ENCODE measurements at places on chromosomes 5 and 9.

- DNase-seq, result no peak
Observed at GRCh38 chr9:14978022-14979000, 68.1 kb upstream of the FREM1 start.

GRCh38 chr9:128271112-128271511 lies 4.7 kb downstream of the GOLGA2 start:
- no peak for DNase-seq

- no peak for DNase-seq
Observed at GRCh38 chr5:179836225-179837019, 15.7 kb downstream of the SQSTM1 start.

- no peak for DNase-seq
Observed at GRCh38 chr5:20554001-20554400, 566.0 kb upstream of the CDH18 start.

GRCh38 chr9:6665628-6666027 lies 20.1 kb upstream of the GLDC start:
- no peak for DNase-seq

DNA sequence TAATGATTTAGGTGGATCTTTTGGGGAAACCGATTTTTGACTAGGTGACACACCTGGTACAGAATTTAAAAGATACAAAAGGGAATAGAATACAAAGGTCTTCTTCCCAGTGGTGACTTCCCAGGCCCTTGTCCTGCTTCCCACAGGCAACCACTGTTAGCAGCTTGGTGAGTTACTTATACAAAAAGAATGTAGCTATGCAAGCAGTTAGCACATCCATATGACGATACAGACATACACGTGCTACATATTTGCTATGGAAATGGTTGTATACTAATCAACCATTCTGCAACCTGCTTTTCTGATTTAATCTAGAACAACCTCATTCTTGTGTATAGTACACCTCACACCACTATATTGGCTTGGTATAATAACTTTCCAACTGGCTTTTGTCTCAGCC lies 51.0 kb downstream of the OTULIN start:
- DNase-seq, result peak; percentile 58

DNA sequence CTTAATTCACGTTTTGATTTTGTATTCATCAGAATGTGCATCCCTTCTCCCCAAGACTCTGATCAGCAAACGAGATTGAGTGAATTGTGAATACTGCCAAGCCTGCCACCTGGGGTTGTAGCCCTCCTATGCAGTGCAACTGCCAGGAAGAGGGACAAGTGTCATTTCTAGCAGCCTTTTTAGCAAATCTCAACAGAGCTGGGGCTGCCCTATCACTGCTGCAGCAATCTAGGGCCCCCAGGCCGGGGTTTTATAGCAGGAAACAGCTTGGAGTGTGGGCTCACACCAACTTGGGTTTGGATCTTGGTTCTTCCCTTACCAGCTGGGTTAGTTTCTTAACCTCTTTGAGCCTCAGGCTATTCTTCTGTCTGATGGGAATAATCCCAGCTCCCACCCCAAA lies 4.0 kb downstream of the CSF1R start:
- no peak for DNase-seq

DNA sequence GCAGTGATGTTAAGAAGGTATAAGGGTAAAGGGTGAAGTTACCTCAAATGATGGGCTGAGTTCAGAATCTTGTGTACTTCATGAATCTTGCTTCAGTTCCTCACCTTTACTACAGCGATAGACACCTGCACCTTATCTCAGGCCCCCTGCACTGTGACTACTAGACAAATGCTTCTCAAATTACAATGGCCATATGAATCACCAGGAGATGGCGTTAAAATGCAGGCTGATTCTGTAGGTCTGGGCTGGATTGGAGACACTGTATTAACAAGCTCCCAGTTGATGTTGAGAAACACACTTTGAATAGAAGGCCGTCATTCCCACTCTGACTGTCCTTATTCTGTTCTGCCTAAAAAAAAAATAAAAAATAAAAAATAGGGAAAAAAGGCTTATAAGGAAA lies 29.8 kb downstream of the TARS1 start:
- DNase-seq, result peak; percentile 61
